Dermis lymphatic vessel endothelial cell (primary cell): ENCODE measurements at places on chromosomes 5 and 9. TPM values are rescaled to one million over a fixed set of nuclear protein-coding genes. Genes with fewer than 3 reads are reported as not detected.

PCDHB8 gene
- total RNA-seq: 0.43 and 0.65 TPM in 2 replicates

BSPRY gene
- total RNA-seq: not detected in 2 replicates

GLRX gene
- total RNA-seq: 25.0 and 26.0 TPM in 2 replicates

LCNL1 gene
- total RNA-seq: under 0.01 TPM in 1 of 2 replicates, not detected in the other

CCDC69 gene
- 0.54 and 1.5 TPM in 2 replicates for total RNA-seq

ZNF618 gene
- 6.7 and 7.8 TPM in 2 replicates for total RNA-seq

TLR4 gene
- 124 and 222 TPM in 2 replicates for total RNA-seq

BTNL8 gene
- total RNA-seq: 0.09 and 0.22 TPM in 2 replicates

RXFP3 gene
- not detected in 2 replicates for total RNA-seq

IFNA21 gene
- total RNA-seq: not detected in 2 replicates
